Non-pigmented ciliary epithelial cell (primary cell): ENCODE measurements at places on chromosomes 5 and 9.

DNA sequence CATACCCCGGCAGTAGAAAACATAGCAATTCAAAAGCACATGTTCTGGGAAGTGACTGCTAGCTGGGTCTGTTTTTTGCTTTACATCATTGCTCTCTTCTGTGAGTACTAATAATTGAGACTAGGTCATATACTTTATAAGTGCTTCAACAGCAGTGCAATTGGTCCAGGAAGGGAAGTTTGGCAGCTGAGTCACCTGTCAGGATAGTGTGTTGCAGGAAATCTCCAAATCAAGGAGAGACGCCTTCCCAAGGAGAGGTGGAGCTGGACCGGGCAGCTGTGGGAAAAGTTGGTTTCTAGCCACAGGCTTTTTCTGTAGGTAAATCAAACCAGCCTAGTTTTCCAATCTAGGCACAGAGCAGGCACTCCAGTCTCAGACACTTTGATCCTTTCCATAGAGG lies 330.1 kb downstream of the ENC1 start:
- DNase-seq = no peak

DNA sequence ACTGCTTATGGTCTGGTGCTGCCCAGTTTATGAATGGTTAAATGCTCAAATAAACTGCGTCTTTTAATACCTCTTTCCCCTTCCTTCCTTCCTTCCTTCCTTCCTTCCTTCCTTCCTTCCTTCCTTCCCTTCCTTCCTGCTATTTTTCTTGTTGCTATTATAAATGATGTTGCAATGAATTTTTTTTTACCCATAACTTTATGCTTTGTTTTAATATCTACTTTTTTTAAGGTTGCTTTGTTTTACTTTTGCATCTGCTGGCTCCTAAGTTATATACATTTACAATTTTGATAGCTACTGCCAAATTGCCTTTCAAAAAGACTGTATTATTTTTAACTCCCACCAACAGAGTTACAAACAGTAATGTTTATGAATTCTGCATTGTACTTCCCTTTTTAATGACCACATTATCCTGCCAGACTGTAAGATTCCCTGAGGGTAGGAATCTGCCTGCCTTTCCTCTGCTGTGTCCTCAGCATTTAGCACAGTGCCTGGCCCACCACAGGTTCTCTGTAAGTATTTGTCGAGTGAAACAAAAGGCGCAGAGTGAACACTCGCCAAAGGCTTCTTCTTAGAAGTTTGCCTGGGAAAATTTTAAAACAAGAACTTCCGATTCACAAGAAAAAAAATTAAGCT lies 36.9 kb downstream of the KIF4B start:
- no peak for DNase-seq

- DNase-seq = no peak
Observed at GRCh38 chr9:101465326-101465915, 29.8 kb upstream of the ALDOB start.

DNA sequence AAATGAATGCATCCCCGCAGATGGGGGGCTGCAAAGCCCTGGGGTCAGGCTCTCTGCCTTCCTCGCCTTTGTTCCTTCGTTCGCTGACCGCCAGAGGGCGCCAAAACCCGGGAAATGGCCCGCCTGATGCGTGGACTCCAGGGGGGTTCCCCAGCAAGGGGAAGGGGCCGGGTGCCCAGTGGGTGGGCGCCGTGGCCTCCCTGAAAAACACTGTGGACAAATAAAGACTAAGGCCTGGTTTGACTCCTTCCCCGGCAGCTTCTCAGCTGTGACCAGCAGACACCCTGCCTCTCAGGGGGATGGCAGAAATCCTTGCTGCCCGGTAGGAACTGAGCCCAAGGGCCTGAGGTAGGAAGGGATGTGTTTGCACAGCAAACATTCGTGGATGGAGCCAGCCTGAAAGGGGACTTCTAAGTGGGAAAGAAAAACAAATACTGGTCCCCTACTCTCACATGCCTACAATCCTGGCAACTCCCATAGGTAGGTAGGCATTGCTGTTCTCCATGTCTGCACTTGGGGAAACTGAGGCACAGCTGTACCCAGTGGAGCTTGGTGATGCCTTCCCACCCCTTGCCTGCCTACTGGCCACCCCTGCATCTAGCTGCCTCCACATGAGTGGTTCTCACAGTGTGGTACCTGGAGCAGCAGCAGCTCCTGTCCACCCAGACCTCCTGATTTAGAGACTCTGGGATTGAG lies 57.7 kb downstream of the DUSP1 start:
- DNase-seq = no peak

DNA sequence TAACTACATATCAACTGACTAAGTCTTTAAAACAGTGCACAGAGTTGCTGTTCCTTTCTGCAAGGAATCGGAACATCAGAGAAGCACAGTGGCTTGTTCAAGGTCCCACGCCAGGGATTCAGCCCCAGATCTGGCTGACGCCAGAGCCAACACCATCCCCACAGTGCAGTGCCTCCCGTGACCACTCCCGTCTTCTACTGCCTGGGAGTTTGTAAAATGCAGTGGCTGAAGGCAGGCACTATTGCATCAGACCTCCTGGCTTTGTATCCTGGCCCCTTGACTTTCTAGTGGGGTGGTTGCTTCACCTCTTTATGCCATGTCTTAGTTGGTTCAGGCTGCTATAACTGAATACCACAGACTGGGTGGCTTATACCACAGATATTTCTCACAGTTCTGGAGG lies 131.0 kb downstream of the NSG2 start:
- no peak for DNase-seq

DNA sequence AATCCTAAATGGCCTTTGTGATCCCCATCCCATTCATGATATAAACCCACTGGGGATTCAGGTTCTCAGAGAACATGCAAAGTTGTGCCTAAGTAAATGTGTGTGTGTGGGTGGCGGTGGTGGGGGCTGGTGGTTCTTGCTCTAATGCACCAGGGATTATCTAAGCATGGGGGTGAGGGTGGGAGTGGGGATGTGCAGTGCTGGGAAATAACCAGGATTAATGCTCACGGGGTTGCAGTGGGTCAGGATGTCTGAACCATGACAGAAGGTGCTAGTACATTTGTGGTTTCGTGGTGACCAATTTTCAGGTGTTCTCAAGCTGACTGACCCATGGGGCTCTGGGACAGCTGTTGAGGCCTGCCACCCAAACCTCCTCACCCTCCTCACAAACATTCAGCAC lies 101.0 kb downstream of the ZNF608 start:
- DNase-seq = no peak

DNA sequence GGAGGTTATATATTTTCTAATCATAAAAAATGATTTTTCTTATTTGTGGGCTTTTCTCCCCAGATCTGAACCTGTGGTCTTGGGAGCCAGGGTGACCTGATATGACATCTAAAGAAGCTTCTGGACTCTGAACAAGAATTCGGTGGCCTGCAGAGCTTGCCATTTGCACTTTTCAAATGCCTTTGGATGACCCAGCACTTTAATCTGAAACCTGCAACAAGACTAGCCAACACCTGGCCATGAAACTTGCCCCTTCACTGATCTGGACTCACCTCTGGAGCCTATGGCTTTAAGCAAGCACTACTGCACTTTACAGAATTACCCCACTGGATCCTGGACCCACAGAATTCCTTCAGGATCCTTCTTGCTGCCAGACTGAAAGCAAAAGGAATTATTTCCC lies 59.0 kb upstream of the RIC1 start:
- DNase-seq = no peak

DNA sequence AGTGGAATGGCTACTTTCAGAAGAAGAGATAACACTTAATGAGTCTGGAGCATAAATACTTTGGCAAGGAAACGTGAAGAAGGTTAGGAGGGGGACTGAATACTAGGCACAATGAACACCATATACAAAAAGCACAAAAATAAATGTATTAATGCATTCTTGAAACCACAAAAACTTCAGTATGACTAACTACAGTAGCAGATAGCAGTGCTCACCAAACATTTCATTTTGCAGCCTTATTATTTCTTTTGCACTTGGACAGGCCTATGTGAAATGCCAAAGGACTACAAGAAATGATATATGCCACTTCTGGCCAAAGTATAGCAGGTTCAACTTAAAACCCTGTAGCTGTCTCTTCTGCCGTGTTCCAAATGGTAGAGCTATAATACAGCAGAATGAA lies 26.3 kb downstream of the UBQLN1 start:
- DNase-seq = no peak

DNA sequence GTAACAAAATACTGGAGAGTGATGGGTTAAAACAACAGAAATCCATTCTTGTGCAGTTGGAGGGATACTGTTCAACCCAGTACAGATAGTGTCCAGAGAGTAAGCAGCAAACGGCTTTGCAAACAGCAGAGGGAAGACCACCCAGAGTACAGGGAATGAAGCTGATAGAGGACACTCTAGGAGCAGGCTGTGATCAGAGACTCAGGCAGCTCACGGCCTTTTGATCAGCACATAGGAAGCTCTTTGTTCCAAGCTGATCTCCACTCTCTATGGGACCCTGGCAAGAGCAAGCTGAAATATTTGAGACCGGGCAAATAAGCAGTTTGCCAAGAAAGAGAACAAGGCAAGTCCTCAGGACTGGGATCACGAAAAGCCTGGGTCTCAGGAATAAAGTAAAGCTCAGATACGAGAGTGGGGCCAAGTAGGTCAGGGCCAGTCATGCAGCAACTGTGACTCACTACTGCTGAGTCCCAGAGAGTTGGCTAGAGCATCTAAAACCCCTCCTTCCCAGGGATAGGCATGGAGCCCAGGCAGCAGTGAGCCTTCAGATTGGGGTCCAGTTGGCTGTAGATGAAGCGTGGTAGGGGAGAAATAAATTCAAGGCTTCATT lies 52.4 kb downstream of the MELK start:
- DNase-seq = peak; percentile 35

GRCh38 chr9:71885467-71885866 lies 25.5 kb downstream of the ABHD17B start:
- no peak for DNase-seq

- DNase-seq = no peak
Observed at GRCh38 chr5:16572289-16573015, 44.3 kb downstream of the RETREG1 start.

- no peak for DNase-seq
Observed at GRCh38 chr5:109345699-109346098, 64.1 kb downstream of the PJA2 start.

GRCh38 chr5:62283861-62284260 lies 22.1 kb upstream of the KIF2A start:
- DNase-seq = no peak

DNA sequence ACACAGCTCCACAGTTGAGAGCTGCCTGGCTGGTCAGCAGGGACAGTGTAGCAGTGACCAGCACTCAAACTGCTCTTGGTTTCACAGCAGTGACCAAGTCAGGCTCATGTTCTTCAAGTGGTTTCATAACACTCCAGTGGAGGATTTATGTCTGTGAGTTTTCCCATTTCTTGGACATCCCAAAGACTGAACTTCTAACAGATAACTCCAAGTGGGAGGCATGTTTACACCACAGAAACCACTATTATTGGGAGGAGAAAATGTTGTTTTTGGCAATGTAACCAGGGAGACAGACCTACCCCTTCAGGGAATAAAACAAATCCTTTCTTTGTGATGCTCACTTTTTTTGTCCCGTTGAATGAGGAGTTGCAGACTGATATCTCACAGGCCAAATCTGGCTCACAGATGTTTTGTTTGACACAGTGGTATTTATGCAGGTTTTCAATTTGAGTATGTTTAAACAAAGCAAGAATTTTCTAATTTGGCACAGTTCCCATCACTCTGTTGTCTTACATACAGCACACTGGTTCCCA lies 141.5 kb downstream of the RMI1 start:
- peak; percentile 11 for DNase-seq

DNA sequence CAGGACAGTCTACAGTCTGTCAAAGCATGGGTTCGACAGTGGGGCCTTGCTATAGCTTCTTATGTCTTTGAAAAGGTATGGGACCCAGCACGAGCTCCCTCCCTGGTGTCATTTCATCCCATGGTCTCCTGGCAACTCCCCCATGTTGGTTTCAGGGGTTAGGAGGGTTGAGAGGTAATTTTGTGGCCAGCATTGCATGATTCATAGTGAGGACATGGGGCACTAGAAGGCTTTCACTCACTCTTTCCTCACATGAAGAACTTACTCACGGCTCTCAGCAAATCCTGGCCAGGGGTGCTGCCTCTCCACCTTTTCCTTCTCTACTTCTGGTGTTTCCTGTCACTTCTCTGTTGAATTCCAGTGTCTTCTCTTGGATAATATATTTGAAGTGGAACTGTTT lies 134.7 kb upstream of the TNPO1 start:
- DNase-seq = no peak

- no peak for DNase-seq
Observed at GRCh38 chr5:167442922-167443321, 848.5 kb upstream of the WWC1 start.

- no peak for DNase-seq
Observed at GRCh38 chr5:34582371-34582770, 73.8 kb upstream of the RAI14 start.

- no peak for DNase-seq
Observed at GRCh38 chr9:104766025-104766424, 2.1 kb downstream of the NIPSNAP3B start.

- no peak for DNase-seq
Observed at GRCh38 chr5:6361101-6361500, 17.2 kb downstream of the MED10 start.
